ENCODE measurements at places on chromosomes 16 and 17.

GRCh38 chr17:32936186-32936893, 8.4 kb downstream of the TMEM98 start:
- no peak for DNase-seq

DNA sequence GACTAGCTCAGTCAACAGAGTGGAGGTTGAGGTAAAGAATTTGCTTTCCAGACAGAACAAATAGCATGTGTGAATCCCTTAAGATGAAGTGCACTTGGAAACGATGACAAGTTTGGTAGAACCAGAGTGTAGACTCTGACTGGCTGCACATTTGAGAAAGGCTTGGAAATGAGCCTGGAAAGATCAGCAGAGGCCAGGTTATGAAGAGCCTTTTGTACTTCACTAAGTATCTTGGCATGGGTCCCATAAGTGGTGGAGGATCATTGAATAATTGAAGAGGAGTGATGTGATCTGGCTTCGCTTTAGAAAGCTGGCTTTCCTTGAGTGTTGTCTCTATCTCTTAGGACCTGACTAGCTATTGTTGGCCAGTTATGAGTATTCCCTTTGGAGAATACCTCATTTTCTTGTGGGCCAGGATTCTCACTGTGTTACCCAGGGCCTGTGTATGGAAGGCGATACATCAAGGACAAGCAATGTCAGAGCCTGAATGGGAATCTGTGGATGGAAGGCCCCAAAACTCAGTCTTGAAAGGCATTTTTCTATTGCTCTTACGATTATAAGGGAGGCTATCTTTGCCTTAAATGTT, 329.8 kb downstream of the UTP18 start:
- no peak for DNase-seq

DNA sequence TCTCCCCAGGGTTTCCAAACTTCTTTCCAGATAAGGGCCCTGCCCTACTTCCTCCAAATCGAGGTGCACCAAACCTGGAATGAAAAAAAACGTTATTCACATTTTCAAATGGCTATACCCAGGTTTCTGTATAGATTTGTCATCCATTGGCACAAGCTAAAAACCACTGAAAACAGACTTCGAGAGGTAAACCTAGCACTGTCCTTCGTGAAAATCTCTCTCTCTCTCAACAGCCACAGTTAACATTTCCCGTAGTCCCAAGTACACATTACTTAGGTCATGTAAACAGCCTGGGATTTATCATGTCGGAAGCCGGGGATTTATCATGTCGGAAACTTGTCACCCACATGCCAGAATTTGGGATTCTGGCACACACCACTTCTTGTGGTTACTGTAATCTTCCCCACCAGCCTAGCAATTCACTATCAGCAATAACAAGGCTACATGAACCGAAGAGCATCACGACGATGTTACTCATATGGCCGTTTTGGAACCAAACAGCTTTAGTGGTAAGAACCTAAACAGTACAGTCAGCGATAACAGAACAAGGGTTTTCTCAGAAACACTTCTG, 1.2 kb downstream of the DDX5 start:
- no peak for DNase-seq

- DNase-seq, result no peak
Measured at GRCh38 chr16:10756574-10756973, 12.9 kb downstream of the NUBP1 start.

DNA sequence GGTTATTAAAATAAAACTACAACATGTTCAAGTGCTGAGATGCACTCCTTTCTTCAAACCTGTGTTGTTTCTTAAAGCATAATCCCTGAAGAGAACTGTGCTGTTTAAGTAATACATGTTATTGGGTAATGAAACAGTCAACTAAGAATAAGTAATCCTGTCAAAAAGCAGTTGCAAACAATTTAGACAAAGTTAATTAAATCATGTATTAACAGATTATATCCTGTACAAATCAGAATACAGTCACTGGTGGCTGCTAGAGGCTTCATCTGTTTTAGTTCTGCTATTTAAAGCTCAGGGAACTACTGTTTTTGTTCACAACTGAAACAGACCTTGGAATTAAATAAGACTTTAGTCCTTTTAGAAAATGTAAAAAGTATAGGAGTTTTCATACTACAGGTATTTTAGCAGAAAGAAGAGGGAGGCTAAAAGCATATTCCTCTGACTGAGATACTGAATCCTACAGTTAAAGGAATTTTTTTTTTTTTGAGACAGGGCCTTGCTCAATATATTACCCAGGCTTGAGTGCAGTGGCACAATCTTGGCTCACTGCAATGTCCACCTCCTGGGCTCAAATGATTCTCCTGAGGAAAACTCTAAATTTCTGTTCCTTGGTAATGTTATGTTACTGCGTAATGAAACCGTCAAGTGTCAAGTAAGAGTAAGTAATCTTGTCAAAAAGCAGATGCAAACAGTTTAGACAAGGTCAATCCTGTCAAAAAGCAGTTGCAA, 27.3 kb upstream of the ITGA2B start:
- DNase-seq, result no peak

- no peak for DNase-seq
Measured at GRCh38 chr17:35315971-35316370, 57.5 kb downstream of the SLFN11 start.

GRCh38 chr17:29050176-29050575, 7.2 kb downstream of the PIPOX start:
- no peak for DNase-seq

GRCh38 chr17:17933775-17934174, 38.4 kb downstream of the TOM1L2 start:
- no peak for DNase-seq

- no peak for DNase-seq
Measured at GRCh38 chr17:27206447-27206846, 87.5 kb upstream of the WSB1 start.

- DNase-seq, result no peak
Measured at GRCh38 chr17:29716566-29716965, 93.9 kb upstream of the CORO6 start.

DNA sequence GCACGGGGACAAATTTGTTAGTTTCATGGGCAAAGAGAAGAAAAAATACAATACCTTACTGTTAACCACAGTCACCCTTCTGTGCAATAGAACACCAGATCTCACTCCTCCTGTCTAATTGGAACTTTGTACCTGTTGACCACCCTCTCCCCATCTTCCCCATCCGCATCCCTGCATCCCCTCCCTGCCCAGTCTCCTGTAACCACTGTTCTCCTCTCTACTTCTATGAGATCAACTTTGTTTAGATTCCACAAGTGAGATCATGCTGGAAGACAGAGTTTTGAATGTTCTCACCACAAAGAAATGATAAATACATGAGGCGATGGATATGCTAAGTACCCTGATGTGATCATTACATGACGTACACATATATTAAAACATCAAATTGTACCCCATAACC, 47.7 kb downstream of the CLEC16A start:
- no peak for DNase-seq

- DNase-seq, result no peak
Measured at GRCh38 chr16:11064851-11065250, 120.5 kb downstream of the CLEC16A start.

DNA sequence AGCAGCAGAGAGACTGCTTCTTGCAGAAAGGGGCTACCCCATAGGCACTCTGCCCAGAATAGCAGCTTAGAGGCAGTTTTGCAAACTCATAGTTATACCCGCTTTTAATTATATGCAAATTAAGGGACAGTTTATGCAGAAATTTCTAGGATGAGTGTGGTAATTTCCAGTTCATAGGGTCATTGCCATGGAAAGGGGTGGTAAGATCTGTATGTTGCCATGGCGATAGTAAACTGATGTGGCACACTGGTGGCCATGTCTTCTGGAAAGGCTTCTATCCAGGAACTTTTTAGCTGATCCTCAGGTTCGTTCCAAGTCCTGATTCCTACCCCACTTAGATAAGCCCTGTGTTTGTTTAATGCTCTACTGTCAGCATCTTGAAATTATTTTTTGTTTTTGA, 6.2 kb downstream of the STXBP4 start:
- no peak for DNase-seq

- no peak for DNase-seq
Measured at GRCh38 chr16:57253466-57253865, 8.4 kb downstream of the ARL2BP start.

- no peak for DNase-seq
Measured at GRCh38 chr17:79230576-79230975, 156.0 kb downstream of the ENGASE start.

DNA sequence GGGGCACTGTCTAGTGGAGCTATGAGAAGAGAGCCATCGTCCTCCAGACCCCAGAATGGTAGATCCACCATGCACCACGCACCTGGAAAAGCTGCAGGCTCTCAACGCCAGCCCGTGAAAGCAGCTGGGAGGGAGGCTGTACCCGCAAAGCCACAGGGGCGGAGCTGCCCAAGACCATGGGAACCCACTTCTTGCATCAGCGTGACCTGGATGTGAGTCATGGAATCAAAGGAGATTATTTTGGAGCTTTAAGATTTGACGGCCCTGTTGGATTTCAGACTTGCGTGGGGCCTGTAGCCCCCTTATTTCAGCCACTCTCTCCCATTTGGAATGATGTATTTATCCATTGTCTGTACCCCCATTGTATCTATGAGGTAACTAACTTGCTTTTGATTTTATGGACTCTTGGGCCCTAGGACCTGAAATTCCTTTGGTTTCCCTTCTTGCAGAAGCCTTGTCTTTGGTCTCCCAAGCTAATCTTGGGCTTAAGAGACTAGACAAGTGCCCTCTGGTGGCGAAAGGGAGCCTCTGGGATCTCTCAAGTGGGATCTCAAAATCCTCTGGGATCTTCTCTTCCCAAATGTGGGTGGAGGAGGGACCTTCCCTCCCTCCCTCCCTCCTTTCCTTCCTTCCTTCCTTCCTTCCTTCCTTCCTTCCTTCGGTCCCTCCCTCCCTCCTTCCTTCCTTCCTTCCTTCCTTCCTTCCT, 58.2 kb upstream of the HAPSTR1 start:
- DNase-seq, result peak; percentile 66

GRCh38 chr17:77116371-77116860, 24.4 kb upstream of the SEC14L1 start:
- DNase-seq, result no peak

DNA sequence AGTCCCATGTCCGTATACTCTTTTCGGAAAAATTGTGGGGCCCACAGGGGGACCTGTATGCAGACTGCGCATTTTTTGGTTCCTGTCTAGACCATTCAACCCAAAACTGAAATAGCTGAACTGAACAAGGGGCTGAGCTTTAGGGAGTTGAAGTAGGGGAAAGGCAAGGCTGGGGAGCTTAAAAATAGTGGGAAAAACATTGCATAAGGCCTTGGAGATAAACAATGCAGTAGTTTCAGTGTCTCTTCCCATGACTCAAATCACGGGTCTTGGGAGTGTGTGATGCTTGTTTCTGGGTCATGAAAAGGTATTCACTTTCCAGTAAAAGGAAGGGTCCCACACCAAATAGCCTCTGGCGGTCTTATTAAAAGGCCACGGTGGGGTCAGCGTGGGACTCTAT, 402.8 kb upstream of the SALL1 start:
- DNase-seq, result no peak

- DNase-seq, result peak; percentile 55
Measured at GRCh38 chr17:42097691-42098631, at the start of gene ZNF385C. TSS of gene ZNF385C (minus strand) at chr17:42098473. CDS start at chr17:42063056, 35,417 bp downstream.

DNA sequence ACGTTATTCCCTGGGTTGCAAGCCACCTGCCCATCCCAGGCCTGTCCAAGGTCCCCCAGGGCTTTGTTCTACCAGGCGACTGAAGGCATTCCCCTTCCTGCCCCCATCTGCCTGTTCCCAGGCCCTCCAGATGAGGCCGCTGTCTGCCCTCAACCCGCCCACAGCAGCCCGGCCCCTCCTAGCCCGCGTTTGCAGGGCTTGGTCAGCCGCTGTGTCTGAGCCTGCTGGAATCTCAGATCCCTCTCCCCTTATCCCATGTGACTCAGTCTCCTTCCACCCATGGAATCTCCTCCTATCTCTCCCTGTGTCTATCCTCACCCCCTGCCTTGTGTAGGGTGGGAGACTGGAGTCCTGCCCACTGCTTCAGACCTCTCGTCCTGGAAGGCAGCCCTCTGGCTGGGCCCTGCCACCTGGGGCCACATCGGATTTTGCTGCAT, 186.0 kb upstream of the TNRC6C start:
- DNase-seq, result peak; percentile 37

DNA sequence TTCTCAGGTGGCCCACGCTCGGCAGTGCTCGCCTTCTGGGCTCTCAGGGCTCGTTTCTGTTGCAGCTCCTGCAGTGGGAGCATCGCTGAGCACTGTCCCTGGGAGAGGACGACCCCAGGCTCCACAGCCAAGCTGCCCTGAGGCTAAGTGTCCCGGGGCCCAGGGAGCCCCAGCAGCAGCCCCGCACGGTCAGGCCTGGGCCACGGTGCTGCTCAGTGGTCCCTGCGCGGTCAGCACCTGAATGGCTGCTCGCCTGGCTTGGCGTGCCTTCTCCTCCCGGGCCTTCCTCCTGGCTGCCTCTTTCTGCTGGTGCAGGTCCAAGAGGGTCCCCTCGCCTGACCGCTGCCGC, 23.3 kb downstream of the CEP131 start:
- DNase-seq, result no peak

DNA sequence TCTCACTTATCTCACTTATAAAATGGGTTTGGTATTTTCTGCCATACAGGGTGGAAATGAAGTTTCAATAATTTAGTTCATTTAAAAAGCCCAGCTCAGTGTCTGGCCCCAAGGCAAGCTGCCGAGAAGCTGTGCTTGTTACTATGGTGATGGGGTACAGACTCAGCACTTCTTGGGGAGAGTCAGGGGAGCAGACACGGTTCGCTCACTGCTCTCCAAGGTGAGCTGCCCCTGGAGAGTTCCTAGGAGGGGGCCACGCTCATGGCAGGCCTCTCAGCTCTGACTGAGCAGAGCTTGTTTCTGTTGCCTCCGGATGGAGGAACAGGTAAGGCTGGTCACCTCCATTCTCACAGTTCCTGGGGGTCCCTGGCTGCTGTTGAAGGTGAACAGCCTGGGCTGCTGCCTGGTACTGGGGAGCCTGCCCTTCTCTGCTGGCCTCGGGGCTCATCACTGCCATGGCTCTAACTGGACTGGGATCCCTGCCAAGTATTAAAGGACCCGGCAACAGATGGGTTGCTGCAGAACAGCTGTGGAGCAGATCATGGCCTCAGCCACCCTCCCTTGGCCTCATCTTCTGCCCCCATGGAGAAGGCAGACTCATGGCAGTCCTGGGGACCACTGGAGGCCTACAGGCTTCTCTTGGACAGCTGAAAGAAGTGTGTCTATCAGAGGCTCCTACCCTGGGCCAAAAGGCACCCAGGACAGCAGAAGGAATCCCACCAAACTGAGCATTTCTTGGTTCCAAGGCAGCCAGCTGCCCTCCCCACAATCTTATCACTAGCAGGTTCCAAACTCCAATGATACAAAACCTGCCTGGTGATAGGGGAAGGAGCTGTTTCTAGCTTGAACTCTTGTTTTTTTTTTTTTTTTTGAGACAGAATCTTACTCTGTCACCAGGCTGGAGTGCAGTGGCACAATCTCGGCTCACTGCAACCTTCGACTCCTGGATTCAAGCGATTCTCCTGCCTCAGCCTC, 25.9 kb upstream of the SPATA32 start:
- no peak for DNase-seq

GRCh38 chr17:66945147-66945835, 19.2 kb upstream of the CACNG4 start:
- no peak for DNase-seq

All from kidney (tissue), 22 donors.